Suprapubic skin (tissue), 4 donors: ENCODE measurements at places on chromosomes 2 and 18. TPM values are rescaled to one million over a fixed set of nuclear protein-coding genes. Genes with fewer than 3 reads are reported as not detected.

GRCh38 chr2:190986221-190986953 lies 27.6 kb downstream of the STAT1 start:
- DNase-seq = no peak

- no peak for DNase-seq
These were observed 201.9 kb upstream of the APCDD1 start for GRCh38 chr18:10252494-10252893.

SERPINB4 gene
- total RNA-seq = 0.44 TPM

- no peak for DNase-seq
These were observed 9.1 kb downstream of the KCNK3 start for GRCh38 chr2:26701596-26701995.

DNA sequence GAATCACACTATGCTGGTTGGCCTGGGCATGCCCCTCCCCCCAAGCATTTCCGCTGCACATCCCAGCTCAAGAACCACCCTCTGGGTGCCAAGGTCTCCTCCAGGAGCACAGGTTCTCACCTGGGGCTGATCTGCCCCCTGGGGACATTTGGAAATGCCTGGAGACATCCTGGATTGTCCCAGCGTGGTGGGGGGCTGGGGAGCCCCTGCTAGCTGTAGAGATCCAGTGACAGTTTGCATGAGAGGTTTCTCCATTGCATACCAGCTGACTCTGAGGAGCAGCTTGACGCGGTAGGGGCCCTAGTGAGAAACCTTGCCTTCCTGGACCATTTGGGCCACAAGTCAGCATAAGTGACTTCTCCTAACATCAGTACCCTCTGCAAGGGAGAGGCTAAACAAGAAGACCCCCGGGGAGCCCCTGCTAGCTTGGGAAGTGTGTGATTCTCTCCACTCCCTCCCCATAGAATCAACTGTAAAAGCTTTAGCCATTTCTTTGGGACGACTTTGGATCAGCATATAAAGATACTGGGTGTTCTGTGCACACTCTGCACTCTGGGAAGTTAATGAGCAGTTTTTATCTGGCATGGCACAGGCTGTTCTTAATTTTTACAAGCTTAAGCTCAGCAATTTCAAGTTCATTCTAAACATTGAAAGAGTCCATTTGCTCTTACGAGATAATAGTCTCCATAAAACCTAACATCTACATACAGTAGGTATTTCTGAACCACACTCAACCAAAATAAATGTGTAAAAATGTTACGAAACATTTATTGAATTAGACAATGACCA lies 94.1 kb downstream of the GBX2 start:
- DNase-seq = no peak
